IPS DF 6.9 (cell line): ENCODE measurements at places on chromosomes 2 and 18.

DNA sequence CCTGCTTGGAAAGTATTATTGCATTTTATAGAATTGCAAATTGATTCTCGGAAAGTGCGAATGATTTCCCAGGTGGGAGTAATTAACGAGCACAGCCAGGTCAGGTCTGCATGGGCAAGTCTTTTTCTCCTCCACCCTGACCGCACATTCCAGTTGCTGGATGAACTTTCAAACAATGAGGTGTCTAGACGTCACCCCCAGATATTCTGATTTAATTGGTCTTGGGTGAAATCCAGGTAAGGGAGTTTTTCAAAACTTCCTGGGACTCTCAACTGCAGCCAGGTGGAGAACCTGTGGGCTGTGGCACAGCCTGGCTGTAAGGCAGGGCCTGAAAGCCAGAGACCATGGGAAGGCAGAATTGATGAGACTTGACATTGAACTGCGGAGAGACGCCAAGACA is 15.9 kb upstream of the RNF152 start:
- DNase-seq, result no peak

GRCh38 chr2:88627856-88628570 is 749 bp upstream of the EIF2AK3 start:
- DNase-seq, result peak; percentile 47

GRCh38 chr2:196247114-196247975 is 76.0 kb upstream of the STK17B start:
- DNase-seq, result no peak

DNA sequence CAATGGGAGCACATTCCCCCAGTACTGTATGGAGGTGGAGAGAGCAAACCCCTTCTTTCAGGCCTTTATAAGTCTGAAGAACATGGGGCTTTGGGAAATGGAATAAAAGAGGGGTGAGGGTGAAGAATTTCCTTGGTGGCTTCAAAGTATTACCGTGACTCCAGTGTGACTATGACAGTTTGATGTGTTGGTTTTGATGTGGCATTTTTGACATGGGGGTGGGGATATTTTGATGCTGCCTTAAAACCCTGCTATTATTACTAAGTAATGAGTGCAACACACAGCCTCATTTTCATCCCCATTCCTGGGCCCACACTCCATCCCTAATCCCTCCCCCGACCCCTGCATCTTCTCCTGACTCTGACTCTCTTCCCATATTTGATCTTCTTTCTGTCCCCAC is 23.6 kb downstream of the QPCT start:
- DNase-seq, result no peak

GRCh38 chr2:27029051-27029450 is 3.7 kb upstream of the TMEM214 start:
- DNase-seq, result no peak

- no peak for DNase-seq
Observed at GRCh38 chr2:41873102-41874031, 174.5 kb upstream of the PKDCC start.

DNA sequence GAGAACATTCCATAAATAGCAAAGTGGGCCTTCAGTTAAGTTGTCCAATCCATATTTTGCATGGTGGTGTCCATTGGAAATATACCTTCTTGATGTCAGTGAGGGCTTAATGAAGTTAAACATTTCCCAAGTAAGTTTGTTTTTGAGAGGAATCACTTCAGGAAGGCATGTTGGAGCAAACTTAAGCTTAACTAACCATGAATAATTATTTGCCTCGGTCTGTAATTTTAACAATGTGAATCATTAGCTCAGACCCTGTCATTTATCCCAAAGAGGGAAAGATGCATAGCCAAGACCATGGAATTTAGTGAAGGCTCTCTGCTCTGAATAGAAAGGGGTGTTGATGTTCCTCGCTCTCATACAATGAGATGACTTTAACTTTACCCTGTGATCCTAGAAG is 47.4 kb downstream of the SPATS2L start:
- no peak for DNase-seq

GRCh38 chr18:4119813-4120212 is 335.3 kb downstream of the DLGAP1 start:
- no peak for DNase-seq
